SJSA1 (cell line): ENCODE measurements at places on chromosomes 6 and 20. TPM values are rescaled to one million over a fixed set of nuclear protein-coding genes. Genes with fewer than 3 reads are reported as not detected.

DNA sequence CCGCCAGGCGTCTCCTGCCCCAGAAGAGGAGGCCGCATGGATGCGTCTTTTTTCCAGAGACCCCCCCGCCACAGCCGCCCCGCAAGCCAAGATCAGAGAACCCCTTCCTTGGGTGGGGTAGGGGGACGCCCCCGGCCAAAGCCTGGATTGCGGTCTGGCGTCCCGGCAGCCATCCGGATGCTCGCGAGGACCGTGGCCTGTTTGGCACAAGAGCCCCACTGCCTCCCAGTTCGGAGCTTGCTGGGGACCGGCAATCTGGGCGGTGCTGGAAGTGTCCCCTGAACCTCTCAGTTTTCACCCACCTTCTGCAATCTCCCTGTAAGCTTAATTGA lies 924 bp downstream of the FAM162B start:
- no peaks in the 10 kb centered on the region for H3K36me3 ChIP-seq
- H3K4me3 ChIP-seq = no peak overlapping the region
- no peak overlapping the region for H3K27ac ChIP-seq

DNA sequence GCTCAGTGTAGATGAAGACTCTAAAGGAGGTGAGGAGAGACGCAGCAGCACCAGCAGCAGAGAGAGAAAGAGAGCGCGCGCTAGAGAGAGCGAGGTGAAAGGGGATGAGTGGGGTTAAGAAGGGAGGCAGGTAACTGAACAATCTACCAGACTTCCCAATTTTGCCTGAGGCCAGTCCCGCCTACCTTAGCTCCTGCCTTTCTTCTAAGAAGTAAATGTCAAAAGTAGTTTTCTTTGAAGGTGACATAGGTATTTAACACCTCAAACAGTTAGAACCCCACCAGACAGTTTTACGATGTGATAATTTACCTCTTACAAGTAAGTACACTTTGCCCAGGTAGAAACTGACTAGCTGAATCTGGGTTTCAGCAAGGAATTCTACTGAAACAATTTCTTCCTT lies 132.0 kb upstream of the EEF1E1 start:
- no peak overlapping the region for H3K4me3 ChIP-seq
- no peaks in the 10 kb centered on the region for H3K4me1 ChIP-seq
- DNase-seq = no peak
- H3K27me3 ChIP-seq = peaks cover 2% of the 10 kb centered on the region; the same call in 1 of the 2 replicates
- no peak overlapping the region for H3K27ac ChIP-seq
- H3K36me3 ChIP-seq = no peaks in the 10 kb centered on the region

DNA sequence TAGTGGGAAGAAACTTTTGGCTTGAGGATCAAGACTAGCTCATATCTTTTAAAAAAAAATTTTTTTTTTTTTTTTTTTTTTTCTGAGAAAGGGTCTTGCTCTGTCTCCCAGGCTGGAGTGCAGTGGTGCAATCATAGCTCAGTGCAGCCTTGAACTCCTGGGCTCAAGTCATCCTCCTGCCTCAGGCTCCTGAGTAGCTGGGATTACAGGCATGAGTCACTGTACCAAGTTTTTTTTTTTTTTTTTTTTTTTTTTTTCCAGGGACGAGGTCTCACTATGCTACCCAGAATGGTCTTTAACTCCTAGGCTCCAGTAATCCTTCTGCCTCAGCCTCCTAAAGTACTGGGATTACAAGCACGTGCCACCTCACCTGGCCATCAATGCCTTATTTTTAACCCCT lies 27.9 kb downstream of the GCLC start:
- peaks cover 11% of the 10 kb centered on the region for H3K4me1 ChIP-seq
- DNase-seq = no peak
- no peaks in the 10 kb centered on the region for H3K27me3 ChIP-seq
- H3K4me3 ChIP-seq = no peak overlapping the region
- H3K36me3 ChIP-seq = peaks cover 60% of the 10 kb centered on the region

GRCh38 chr20:33769043-33769442 lies 37.2 kb downstream of the ZNF341 start:
- no peak for DNase-seq
- H3K27ac ChIP-seq = no peak overlapping the region
- H3K4me3 ChIP-seq = no peak overlapping the region
- no peaks in the 10 kb centered on the region for H3K36me3 ChIP-seq
- no peaks in the 10 kb centered on the region for H3K27me3 ChIP-seq
- H3K4me1 ChIP-seq = no peaks in the 10 kb centered on the region

DNA sequence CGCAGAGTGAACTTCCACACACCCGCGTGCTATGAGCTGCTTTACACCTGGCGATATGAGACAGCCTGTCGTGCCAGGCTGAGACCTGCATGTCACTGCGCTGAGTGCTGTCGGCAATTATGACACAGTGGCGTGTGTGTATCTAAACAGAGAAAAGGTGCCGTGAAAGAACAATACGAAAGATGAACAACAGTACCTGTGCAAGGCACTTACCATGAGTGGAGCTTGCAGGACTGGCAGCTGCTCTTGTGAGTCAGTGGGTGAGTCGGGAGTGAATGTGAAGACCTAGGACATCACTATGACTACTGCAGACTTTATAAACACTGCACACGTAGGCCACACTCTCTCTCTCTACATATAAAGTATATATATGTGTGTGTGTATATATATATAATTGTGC lies 68.5 kb upstream of the DUSP22 start:
- peaks cover 6% of the 10 kb centered on the region; the same call in 1 of the 2 replicates for H3K27me3 ChIP-seq
- peaks cover 11% of the 10 kb centered on the region for H3K4me1 ChIP-seq
- no peaks in the 10 kb centered on the region for H3K36me3 ChIP-seq
- H3K4me3 ChIP-seq = no peak overlapping the region

- no peak overlapping the region for H3K4me3 ChIP-seq
- peak overlapping the region; percentile 17 for H3K27ac ChIP-seq
Observed at GRCh38 chr6:153032255-153032882, 29.9 kb upstream of the MTRF1L start.

DNA sequence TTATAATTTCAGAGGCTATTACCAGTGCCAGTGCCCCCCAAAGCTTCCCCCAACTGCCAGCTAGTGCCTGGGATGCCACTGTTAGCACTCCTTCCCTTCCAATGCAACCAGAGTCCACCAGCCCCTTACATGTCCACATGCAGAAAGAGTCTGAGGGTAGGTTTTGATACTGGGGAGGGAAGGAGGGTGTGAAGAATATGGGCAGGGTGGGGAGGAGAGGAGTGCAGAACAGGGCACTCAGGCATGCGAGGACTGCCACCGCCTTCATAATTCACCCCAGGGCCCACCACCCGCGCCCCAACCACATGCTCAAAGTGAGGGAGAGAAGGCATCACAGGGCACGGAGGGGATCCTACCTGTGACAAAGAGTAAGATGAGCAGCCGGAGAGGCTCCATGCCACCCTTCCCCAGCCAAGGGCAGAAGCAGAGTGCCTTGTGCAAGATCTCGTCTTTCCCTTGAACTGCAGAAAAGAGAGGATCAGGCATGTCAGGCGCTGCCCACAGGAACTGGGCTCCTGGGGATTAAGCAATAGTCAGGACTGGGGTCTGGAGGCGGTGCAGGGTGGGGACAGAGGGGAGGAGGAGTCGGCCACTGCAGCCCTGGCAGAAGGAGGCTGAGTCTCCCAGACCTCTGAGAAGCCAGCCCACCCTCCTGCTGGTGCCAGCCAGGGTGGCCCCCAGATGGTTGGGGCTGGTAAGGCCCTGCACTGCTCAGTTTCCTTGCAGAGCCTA lies at the start of gene TREM2:
Gene TREM2 (minus strand): TSS at position 430 of the 732 bp plus-strand sequence. CDS start 34 bp downstream, at position 396.
- H3K27me3 ChIP-seq = peaks cover 14% of the 10 kb centered on the region
- H3K27ac ChIP-seq = no peak within 1 kb of the TSS

GRCh38 chr20:33940666-33941065 lies 53.0 kb upstream of the RALY start:
- H3K27ac ChIP-seq = no peak overlapping the region
- no peak overlapping the region for H3K4me3 ChIP-seq
- H3K36me3 ChIP-seq = no peaks in the 10 kb centered on the region
- H3K27me3 ChIP-seq = no peaks in the 10 kb centered on the region

GRCh38 chr6:45881705-45882467 lies 133.8 kb downstream of the CLIC5 start:
- no peak overlapping the region for H3K27ac ChIP-seq
- no peaks in the 10 kb centered on the region for H3K27me3 ChIP-seq
- H3K4me3 ChIP-seq = no peak overlapping the region
- H3K36me3 ChIP-seq = no peaks in the 10 kb centered on the region

- DNase-seq = no peak
- H3K27me3 ChIP-seq = no peaks in the 10 kb centered on the region
- no peaks in the 10 kb centered on the region for H3K36me3 ChIP-seq
- no peak overlapping the region for H3K4me3 ChIP-seq
Observed at GRCh38 chr20:2219481-2220006, 76.3 kb upstream of the TGM3 start.

DNA sequence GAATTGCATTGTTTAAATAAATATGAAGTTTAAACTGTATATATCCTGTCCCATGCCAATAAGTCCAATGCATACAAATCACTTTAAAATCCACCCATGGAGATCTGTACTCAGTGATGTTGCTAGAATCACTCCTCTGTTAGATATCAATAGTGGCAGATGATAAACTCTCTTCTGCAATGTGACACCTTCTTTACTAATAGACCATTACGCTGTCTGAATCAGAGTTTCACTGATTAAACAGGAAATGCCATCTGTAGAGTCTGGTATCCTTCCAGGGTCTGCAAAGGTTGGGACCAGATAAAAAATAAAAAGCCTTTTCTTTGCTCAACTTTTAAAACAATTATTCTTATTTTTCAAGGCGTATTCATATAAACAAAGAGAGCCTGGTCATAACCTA lies 134.5 kb downstream of the EDN3 start:
- no peak overlapping the region for H3K27ac ChIP-seq
- no peak for DNase-seq
- H3K4me3 ChIP-seq = no peak overlapping the region
- H3K4me1 ChIP-seq = no peaks in the 10 kb centered on the region
- no peaks in the 10 kb centered on the region for H3K36me3 ChIP-seq

- DNase-seq = no peak
- no peak overlapping the region for H3K27ac ChIP-seq
- H3K36me3 ChIP-seq = no peaks in the 10 kb centered on the region
- no peaks in the 10 kb centered on the region for H3K27me3 ChIP-seq
- no peak overlapping the region for H3K4me3 ChIP-seq
- no peaks in the 10 kb centered on the region for H3K4me1 ChIP-seq
Observed at GRCh38 chr6:104887350-104887749, 27.6 kb upstream of the HACE1 start.

DNA sequence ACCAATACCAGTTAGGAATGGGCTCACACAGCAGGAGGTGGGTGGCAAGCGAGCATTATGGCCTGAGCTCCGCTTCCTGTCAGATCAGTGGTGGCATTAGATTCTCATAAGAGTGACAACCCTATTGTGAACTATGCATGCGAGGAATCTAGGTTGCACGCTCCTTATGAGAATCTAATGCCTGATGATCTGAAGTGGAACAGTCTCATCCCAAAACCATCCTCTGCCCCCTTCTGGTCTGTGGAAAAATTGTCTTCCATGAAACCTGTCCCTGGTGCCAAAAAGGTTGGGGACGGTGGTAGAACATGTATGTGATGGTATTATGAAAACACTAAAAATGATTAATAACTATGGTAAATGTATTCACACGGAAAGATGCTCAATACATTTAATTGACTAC lies 99.7 kb upstream of the HIVEP1 start:
- no peak for DNase-seq
- no peaks in the 10 kb centered on the region for H3K27me3 ChIP-seq
- no peak overlapping the region for H3K4me3 ChIP-seq
- H3K36me3 ChIP-seq = no peaks in the 10 kb centered on the region
- H3K27ac ChIP-seq = no peak overlapping the region

DNA sequence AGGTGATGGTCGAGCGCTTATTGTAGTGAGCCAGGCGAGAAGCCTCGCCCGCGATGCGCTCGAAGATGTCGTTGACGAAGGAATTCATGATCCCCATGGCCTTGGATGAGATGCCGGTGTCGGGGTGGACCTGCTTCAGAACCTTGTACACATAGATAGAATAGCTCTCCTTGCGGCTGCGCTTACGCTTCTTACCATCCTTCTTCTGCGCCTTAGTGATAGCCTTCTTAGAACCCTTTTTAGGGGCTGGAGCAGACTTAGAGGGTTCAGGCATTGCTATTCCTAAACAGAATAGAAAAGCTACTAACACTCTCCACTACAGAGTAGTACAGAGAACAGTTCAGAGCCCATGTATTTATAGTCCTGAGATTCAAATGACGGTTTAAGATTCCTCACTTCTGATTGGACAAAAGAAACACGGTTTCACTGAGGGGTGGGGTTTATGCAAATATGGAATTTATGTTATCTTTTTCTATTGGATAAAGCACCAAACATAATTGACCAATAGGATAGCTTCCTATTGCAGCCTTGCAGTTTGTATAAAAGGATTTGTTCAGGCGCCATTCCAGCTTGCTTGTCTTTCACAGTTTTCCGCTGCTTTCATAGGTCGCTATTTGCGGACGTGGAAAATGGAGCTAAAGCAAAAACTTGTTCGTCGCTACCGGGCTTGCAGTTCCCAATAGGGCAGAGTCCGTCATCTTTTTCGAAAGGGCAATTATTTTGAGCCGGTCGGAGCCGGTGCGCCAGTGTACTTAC lies 43.7 kb upstream of the HFE start:
- peak overlapping the region; percentile 40 for H3K4me3 ChIP-seq
- no peaks in the 10 kb centered on the region for H3K27me3 ChIP-seq
- H3K36me3 ChIP-seq = no peaks in the 10 kb centered on the region
- DNase-seq = peak; percentile 96
- H3K4me1 ChIP-seq = peaks cover 29% of the 10 kb centered on the region

GRCh38 chr6:157110607-157111006 lies 212.7 kb downstream of the TMEM242 start:
- H3K4me3 ChIP-seq = no peak overlapping the region
- H3K27me3 ChIP-seq = no peaks in the 10 kb centered on the region
- 0 out of 2 replicates have a peak, but pooled peaks cover 5% of the 10 kb centered on the region for H3K36me3 ChIP-seq
- peaks cover 28% of the 10 kb centered on the region for H3K4me1 ChIP-seq
- H3K27ac ChIP-seq = no peak overlapping the region
- no peak for DNase-seq

DNA sequence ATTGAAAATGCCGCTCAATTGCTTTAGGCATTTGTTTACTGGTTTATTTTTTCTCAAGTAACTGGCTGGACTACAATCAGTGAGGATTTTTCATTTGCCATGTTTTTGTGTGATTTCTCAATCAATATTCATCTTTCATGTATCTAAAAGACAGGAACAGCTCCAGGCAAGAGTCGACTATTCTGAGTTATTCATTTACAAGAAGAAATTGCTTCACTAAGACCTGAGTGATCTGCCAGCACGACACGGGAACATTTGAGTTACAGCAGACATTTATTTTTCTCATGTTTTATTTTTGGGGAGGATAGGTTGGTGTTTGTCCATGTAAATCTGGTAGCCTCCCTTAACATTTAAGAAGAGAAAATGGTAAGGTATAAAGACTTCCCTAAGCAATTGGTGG lies 124.1 kb downstream of the CBLN4 start:
- no peaks in the 10 kb centered on the region for H3K27me3 ChIP-seq
- no peaks in the 10 kb centered on the region for H3K36me3 ChIP-seq
- H3K4me1 ChIP-seq = no peaks in the 10 kb centered on the region

The PPP1R3G gene
- total RNA-seq = 0.19 and 0.32 TPM in 2 replicates

The VSX1 gene
- not detected in 2 replicates for total RNA-seq

The RAB44 gene
- not detected in 2 replicates for total RNA-seq
